ENCODE measurements at places on chromosomes 7 and 10.

GRCh38 chr7:81776161-81776560 lies 6.3 kb upstream of the HGF start:
- no peak for DNase-seq

GRCh38 chr7:135510592-135511183 lies 786 bp upstream of the CNOT4 start:
- no peak for DNase-seq

DNA sequence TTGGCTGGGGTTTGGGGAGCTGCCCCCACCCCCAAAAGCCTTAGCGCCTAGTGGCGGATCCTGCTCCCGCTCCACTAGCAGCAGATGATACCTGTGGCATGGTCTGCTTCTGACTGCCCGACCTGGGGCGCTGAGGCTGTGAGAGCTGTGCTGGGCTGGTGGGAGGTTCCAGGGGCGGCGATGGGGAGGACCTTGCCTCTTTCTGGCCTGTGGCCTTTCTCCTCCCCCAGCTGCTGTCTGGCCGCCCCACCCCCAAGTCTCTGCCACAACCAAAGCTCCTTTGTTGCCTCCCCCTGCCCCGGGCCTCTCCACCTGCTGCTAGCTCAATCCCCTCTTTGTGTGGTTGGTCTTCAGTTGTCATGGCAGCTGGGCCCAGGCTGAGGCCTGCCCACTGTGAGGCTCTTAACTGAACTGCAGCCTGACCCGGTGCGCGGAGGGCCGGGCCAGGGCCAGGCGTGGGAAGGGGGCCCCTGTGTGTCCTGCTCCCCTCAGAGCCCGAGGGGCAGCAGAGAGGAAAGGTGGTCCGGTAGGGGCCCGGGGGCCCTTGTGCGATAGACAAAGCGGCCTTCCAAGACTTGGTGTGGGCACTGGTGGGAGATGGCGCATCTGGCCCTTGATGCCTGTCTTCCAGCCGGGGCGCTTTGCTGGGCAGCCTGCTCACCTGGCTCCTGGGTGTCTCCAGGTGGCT lies 4.7 kb downstream of the ZNF775 start:
- DNase-seq = no peak

- DNase-seq = no peak
These were observed 46.8 kb downstream of the HIPK2 start for GRCh38 chr7:139730746-139731612.

- DNase-seq = no peak
These were observed 59.1 kb upstream of the ZNF32 start for GRCh38 chr10:43707770-43708169.

- DNase-seq = no peak
These were observed 36.1 kb downstream of the KCNMA1 start for GRCh38 chr10:77601488-77601887.

DNA sequence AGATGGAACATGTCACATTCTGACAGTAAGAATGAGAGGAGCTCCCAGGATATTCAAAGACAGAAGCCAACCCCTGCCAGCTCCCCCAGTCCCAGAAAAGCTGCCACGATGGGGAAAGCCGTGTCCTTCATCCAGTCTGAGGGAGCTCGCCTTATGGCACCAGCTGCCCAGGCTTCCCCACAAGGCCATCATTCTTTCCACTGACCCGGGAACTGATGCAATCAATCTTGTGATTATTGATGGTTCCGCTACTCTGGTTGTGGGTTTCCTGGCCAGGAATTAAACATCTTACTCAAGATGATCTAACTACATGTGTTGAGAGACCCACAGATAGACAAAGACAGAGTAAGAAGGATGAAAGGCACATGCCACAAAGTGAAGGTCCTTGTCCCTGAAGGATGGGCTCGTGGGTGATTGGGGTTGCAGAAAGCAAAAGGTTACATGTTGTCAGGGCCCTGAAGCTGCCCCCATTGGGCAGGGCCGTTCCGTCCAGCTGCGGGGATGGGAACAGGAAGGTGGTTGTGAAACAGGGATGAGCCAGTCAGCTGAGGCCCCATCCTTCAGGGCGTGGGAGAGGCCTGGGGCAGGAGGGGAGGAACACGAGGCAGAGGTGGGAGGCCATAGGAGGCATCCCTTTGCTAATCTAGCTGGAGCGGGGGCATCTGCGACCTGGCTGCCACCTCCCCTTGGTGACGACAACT lies 127.6 kb downstream of the OAT start:
- DNase-seq = no peak

DNA sequence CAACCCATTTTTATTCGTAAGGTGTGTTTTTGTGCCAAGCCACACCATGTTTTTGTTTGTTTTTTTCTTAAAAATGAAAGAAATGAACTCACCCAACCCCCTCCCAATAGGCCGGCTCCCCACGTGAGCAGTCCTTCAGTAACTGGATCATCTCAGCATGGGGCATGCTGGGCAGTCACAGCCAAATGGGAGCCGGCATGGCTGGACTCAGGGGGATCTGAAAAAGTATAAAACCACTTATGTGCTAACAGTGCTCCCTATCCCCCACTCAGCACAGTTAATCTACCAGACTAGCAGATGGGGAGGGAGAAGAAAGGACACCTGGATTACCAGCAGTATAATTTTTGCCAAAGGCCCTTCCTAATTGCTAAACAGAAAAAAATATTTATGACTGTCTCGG lies 39.3 kb downstream of the BAZ1B start:
- no peak for DNase-seq

DNA sequence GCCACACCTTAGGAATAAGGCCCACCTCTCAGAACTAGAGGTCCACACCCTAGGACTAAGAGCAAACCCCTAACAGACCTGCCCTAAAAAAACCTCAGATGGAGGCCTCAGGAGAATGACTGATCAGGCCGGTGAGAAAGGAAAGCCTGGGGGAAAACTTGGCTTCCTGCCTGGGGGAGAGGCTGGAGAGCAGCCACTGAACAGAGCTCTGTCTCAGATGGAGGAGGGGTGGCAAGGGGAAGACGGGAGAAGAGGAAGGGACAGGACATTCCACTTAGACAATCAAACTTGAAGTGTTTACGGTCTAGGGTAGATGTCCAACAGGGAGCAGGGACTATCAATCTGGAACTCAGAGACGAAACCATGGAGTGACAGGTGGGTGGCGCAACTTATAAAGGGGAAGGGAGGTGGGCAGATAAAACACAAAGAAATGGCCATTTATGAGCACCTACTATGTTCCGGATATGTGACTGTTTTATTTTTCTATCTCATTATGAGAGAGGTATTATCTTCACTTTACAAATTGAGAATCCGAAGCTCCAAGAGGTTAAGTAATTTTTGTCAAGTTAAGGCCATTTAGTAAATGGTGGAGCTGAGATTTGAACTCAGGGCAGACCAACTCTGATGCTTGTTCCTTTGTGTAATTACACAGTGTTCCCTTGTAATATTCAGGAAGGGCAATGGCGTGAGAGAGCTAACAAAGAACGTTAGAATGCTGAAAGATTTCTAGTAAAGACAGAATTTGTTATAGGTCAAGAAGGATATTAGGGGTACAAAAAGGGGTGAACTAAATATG lies 82.6 kb downstream of the DNMBP start:
- no peak for DNase-seq

- no peak for DNase-seq
These were observed 95.3 kb downstream of the WDR11 start for GRCh38 chr10:120946497-120946896.

DNA sequence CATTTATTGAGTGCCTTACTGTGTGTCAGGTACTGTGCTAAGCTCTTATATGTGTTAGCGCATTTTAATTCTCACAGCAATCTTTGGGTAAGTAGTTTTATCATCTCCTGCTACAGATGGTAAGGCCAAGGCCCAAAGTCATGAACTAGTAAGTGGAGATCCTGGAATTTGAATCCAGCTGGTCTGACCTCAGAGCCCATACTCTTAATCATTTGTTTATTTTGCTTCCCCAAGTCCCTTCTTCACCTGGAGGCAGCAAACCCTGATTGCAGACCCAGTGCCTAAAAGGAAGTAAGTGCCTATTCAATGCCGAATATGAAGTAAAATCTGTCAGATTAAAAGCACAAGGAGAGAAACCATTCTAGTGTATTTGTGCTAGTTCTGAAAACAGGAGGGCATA lies 182.9 kb upstream of the TCF7L2 start:
- no peak for DNase-seq

DNA sequence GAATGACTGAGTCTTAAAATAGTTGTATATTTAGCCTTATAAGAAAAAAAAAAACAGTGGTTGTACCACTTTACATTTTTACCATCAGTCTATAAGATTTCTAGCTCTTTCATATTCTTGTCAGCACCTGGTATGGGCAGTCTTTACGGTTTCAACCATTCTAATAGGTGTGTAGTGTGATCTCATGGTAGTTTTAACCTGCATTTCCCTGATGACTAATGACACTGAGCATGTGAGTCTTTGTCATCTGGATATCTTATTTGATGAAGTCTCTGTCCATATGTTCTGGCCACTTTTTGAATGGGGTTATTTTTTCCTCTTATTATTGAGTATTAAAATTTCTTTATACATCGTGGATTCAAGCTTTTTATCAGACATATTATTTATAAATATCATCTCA lies 365.3 kb upstream of the IGFBP3 start:
- DNase-seq = no peak

- DNase-seq = no peak
These were observed 54.9 kb downstream of the KCNMA1 start for GRCh38 chr10:77582710-77583115.

DNA sequence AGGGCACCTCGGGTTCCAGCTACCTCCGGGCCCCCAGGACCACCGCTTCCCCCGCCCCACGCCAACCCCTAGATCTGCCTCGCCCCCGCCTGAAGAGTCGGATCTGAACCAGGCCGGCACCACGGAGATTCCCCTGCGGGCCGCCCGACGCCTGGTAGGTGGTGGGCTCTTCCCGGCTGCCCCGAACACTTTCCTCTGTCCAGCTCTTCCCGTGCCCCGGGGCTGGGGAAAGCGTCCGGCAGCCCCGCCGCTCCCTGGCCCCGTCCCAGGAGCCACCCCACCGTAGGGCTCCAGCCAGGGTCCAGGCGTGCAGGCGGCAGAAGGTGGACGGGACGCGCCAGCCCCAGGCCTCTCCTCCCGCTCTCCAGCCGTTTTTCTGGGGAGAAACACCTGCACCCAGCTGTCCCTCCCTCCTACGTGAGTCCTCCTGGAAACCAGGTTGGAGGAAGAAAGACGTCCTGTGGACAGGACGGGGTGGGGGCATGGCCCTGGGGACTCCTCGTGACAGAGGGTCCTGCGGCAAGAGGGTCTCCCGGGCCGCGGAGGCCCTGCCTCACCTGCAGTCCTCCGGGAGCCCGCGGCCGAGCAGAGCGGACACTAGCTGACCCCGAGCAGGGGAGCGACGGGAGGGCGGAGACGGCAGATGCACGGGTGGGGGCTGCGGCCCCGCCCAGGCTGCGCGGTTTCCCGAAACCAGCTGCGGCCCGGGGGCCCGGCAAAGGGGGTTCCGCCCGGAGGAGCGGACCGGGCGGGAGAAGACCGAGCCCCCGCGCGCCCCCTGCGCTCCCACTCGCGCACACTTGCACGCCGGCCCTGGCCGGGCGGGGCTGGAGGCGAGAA lies at the start of gene TMEM176B:
TMEM176B (minus strand) TSS at position 624 of the 840 bp plus-strand sequence. CDS start 3,795 bp downstream, outside the sequence.
- DNase-seq = no peak

DNA sequence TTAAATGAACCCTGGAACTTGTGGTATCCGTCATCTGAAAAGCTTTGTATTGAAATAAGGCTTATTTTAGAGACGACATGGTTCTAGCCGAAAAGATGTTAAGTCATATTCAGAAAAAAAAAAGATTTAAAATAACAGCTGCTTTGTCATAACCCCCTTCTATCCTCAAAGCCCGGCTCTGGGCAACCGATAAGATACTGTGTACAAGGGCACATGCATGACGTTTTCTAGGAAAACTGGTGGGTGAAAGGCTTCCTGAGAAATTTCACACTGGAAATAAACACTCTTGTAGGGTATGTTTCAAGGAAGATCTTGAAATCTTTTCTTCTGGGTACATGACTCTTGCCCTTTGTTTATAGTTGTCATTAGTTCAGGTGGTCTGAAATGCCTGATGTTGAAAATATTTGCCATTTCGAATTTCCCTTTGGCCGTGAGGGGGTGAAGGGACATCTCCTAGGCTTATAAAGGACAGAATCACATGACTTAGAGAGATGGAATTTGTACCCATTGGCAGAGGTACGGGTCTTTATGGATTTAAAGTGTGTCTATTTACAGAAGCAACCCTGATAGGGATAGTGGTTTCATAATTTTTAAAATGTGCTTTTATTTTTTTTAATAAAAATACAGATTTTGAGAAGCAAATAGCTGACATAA lies 232.5 kb downstream of the PTEN start:
- DNase-seq = no peak
